ENCODE measurements at places on chromosomes 13 and 19.
A peak's percentile ranks its signal among the peaks of the same experiment; 100 is the strongest.

DNA sequence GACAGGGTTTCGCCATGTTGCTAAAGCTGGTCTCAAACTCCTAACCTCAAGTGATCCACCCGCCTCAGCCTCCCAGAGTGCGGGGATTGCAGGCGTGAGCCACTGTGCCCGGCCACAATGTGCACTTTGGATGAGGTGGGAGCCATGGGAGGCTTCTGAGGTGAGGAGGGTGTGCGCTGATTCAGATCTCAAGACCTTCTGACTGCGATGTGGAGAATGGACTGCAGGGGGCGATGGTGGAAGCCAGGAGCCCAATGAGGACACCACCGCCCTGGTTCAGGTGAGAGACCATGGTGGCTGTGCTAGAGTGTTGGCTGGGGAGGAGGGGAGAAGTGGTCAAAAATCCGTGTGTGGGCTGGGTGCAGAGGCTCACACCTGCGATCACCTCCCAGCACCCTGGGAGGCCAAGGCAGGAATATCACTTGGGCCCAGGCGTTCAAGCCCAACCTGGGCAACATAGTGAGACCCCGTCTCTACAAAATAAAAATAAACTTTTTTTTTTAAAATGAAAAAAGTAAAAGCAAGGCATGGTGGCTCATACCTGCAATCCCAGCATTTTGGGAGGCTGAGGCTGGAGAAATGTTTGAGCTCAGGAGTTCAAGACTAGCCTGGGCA, 5.6 kb downstream of the INAFM1 start:
- H3K27me3 ChIP-seq = no peaks in the 10 kb centered on the region
- H3K36me3 ChIP-seq = no peaks in the 10 kb centered on the region
- no peak overlapping the region for H3K27ac ChIP-seq
- no peak overlapping the region for H3K4me3 ChIP-seq
- no peaks in the 10 kb centered on the region for H3K4me1 ChIP-seq

DNA sequence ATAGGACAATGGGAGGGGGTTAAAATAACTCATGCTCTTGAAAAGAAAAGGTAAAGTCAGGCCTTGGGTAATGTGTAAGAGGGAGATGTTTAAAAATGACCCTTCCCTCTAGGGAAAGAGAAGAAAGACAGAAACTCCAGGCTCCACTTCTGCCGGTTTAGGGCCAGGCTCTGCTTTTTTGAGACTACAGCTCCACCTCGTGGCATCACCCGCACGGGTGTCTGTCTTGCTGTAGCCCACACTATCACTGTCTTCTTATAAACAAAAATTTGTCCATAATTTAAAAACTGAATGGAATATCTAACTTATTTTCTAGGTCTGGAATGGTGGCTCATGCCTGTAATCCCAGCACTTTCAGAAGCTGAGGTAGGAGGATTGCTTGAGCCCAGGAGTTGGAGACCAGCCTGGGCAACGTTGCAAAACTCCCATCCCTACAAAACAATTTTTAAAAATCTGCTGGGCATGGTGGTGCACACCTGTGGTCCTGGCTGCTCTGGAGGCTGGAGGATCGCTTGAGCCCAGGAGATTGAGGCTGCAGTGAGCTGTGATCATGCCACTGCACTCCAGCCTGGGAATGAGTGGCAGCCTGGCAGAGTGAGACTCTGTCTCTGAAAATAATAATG, 65.1 kb upstream of the GTF3A start:
- no peaks in the 10 kb centered on the region for H3K36me3 ChIP-seq
- no peaks in the 10 kb centered on the region for H3K27me3 ChIP-seq
- peak; percentile 63 for DNase-seq
- H3K27ac ChIP-seq = no peak overlapping the region
- no peaks in the 10 kb centered on the region for H3K4me1 ChIP-seq

DNA sequence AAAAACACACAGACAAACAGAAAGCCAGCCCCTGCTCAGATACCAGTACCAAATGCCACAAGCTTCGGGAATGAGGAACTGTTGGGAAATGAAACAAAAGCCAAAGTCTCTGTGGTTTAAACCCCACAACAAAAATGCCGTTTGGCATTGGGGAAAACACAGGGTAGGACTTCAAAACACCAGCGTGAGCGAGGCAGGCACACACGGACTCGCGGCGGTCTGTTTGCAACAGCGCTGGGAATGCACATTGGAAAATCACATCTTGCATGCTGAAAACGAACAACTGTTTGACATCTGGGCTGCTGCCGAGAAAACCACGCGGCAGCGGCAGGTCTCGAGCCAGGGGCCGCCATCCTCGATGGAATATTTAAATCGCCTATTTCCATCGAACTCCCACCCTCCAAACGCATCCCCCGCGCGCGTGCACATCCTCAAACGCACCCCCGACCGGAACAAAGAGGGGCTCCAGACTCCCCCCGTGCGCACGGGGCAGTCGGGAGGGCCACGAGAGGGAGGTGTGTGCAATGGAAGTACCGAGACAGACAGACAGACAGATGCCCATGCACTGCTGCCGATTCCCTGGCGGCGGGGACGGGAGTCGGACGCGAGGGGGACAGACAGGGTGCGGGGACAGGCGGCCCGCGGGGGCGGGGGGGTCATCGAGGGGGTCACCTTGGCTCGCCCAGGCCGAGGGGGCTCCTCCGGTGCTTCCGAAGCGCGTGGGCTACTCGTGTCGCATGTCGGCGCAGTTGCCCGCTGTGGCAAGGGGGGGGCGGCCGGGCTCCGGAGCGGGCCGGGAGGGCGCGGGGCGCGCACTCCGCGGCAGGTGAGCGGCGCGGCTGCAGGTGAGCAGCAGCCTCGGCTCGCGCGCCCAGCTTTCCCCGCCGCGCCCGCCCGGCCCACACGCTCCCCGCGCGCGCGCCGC, at the start of gene GPR12:
TSS of gene GPR12 (minus strand) at position 880 of the 925 bp plus-strand sequence. CDS start 959 bp downstream, outside the sequence.
- H3K4me3 ChIP-seq = peak within 1 kb of the TSS; percentile 66
- no peaks in the 10 kb centered on the region for H3K36me3 ChIP-seq
- H3K27ac ChIP-seq = no peak within 1 kb of the TSS

DNA sequence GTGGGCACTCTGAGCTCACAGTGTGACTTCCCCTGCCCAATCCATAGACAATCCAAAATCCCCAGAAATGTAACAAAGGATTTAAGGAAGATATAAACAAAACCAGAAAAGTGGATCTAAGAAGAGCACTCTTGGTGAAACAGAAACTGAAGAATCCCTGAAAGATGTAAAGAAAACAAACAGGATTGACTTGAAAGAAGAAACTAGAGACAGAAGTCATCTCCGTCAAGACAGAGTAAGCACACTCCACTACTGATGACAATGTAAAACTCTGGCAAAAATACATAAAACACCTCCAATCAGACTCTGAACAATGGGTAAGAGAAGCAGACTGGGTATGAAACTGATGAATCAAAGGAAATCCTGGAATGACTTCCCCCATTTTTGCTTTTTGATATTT, 13.5 kb downstream of the TUBGCP3 start:
- no peaks in the 10 kb centered on the region for H3K27me3 ChIP-seq
- H3K4me3 ChIP-seq = no peak overlapping the region
- no peak for DNase-seq
- no peak overlapping the region for H3K27ac ChIP-seq

DNA sequence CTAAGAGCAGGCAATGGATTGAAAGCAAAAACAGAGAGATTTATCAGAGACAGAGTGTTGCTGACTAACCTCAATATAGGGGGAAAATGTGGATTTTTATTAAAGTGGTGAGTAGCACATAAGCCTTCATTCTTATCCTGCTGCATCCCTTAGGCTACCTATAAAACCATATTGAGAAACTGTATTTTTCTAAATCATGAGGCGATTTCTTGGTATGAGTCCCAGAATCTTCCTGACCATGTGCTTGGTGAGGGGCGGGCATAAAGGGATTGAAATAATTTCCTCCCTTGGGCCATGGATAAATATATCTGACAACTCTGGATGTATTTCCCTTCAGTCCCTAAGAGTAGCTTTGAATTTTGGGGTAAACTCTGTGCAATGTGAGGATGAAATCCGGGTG, 72.8 kb downstream of the EFNB2 start:
- no peaks in the 10 kb centered on the region for H3K27me3 ChIP-seq
- H3K4me1 ChIP-seq = no peaks in the 10 kb centered on the region
- H3K27ac ChIP-seq = no peak overlapping the region
- no peaks in the 10 kb centered on the region for H3K36me3 ChIP-seq
- H3K4me3 ChIP-seq = no peak overlapping the region

DNA sequence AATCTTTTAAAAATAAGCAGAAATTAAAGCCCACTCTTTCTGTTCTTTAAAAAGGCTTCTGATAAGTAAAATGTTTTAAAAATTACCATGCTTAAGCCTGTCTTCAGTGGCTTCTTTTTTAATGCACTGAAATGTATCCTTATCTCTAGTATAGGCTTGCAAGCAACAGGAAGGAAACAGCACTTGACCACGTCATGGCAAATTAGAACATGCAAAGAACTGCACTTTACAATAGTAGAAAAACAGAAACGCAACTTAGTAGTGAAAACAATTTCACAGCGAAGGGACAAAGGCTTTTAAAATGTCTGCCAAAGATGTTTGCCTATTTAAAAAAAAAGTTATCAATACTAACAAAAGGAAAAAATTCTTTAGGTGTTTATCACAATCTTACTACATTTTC, 36.3 kb downstream of the ELF1 start:
- no peaks in the 10 kb centered on the region for H3K36me3 ChIP-seq
- peak overlapping the region; percentile 74 for H3K27ac ChIP-seq
- no peak for DNase-seq
- H3K4me1 ChIP-seq = peaks cover 9% of the 10 kb centered on the region
- H3K4me3 ChIP-seq = peak overlapping the region; percentile 20

- no peak overlapping the region for H3K4me3 ChIP-seq
- no peaks in the 10 kb centered on the region for H3K36me3 ChIP-seq
- H3K27me3 ChIP-seq = no peaks in the 10 kb centered on the region
- DNase-seq = no peak
These were observed 314.1 kb downstream of the KLF5 start for GRCh38 chr13:73372666-73373627.

GRCh38 chr19:17088552-17088951, 13.0 kb downstream of the MYO9B start:
- H3K4me1 ChIP-seq = no peaks in the 10 kb centered on the region
- no peak overlapping the region for H3K27ac ChIP-seq
- H3K27me3 ChIP-seq = no peaks in the 10 kb centered on the region
- DNase-seq = no peak
- no peak overlapping the region for H3K4me3 ChIP-seq

GRCh38 chr19:51354742-51355148, 11.4 kb downstream of the ETFB start:
- DNase-seq = no peak
- H3K4me1 ChIP-seq = no peaks in the 10 kb centered on the region
- H3K4me3 ChIP-seq = no peak overlapping the region
- H3K27ac ChIP-seq = no peak overlapping the region

DNA sequence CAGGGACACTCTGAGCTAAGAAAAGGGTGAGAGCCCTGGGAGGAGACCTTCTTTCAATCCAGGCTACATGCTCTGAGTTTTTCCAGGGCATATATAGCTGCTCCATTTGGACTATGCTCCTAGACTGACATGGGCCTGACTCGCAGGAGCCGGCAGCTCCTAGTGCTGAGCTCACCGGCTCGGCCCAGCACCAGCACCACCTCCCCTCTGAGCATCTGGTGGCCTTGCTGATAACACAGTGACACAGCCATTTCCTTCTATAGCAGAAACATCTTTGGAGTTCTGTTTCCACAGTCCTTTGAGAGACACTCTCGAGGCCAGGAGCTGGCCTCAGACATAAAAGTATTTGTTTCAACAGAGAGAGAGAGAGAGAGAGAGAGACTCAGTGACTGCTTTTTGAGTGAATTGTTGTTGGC, 184.9 kb downstream of the TM9SF2 start:
- H3K4me3 ChIP-seq = no peak overlapping the region
- no peaks in the 10 kb centered on the region for H3K27me3 ChIP-seq
- no peaks in the 10 kb centered on the region for H3K36me3 ChIP-seq
- no peak overlapping the region for H3K27ac ChIP-seq
- H3K4me1 ChIP-seq = no peaks in the 10 kb centered on the region

DNA sequence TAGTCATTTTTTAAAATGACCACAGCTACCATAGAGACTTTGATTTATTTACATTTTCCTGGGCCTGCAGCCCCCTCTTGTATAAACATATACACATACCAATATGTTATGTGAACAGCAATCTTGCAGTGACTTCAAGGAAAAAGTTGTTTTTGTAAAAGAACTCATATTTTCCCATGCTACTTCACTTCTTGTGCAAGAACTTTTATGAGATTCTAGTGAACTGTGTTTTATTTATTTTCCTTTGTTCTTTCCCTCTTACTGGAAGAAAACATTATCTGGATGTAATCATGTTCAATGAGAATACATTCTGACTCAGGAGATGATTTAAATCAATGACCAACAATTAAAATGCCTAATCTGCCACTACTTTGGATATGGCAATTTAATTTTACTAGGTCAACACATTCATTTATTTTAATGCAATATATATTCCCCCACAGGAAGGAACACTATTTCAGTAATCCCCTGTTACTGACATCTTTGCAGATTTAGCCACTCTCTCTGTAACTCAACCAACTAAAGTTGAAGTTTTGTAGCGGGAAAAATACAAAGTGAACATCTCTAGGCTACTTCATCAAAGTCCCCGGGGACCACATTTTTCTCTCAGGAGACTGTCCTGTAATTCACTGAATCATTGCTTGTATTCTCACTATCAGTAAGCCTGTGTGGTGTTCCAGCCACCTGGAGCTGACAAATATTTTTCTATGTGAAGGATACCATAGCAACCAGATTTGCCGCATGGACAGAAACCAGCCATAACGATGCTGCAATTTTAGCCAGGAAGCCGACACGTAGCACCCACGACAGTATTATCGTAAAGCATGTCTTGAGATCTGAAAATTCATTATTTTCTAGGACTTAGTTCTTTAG, 90.5 kb downstream of the STARD13 start:
- H3K4me3 ChIP-seq = no peak overlapping the region
- H3K27ac ChIP-seq = peak overlapping the region; percentile 61
- no peaks in the 10 kb centered on the region for H3K36me3 ChIP-seq
- no peak for DNase-seq
- no peaks in the 10 kb centered on the region for H3K27me3 ChIP-seq

DNA sequence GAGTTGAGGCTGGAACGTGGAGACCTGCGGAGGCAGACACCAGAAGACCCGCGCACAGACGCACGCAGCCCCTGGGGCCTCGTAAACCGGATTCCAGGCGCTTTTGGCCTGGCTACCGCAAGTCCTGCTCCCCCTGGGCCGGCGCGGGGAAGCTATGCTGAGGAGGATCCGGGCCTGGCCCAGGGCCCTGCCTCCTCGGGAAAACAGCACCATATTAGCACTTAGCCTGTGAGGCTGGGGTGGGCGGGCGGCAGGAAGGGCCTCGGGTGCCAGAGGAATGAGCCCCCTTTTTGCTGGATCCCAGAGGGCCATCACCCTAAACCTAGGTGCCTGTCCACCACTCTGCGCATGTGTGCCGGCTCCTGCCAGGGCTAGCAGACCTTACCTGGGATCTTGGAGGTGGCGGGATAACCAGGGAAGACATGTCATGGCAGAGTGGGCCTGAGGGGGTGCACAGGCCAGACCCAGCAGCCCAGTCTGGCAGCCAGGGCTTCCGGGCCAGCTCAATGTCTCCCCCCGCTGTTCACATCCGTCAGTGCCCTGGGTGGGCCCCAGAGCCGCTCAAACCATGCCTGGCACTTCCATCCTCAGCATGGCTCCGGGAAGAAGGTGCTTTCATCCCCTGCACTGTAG, 7.3 kb downstream of the ELOF1 start:
- peak overlapping the region; percentile 74 for H3K27ac ChIP-seq
- H3K36me3 ChIP-seq = no peaks in the 10 kb centered on the region
- H3K4me3 ChIP-seq = peak overlapping the region; percentile 5
- no peaks in the 10 kb centered on the region for H3K27me3 ChIP-seq
- H3K4me1 ChIP-seq = no peaks in the 10 kb centered on the region

All from breast epithelium (tissue), 4 donors.